Effector memory CD4-positive, alpha-beta T cell (primary cell): ENCODE measurements at places on chromosomes 16 and 17.

DNA sequence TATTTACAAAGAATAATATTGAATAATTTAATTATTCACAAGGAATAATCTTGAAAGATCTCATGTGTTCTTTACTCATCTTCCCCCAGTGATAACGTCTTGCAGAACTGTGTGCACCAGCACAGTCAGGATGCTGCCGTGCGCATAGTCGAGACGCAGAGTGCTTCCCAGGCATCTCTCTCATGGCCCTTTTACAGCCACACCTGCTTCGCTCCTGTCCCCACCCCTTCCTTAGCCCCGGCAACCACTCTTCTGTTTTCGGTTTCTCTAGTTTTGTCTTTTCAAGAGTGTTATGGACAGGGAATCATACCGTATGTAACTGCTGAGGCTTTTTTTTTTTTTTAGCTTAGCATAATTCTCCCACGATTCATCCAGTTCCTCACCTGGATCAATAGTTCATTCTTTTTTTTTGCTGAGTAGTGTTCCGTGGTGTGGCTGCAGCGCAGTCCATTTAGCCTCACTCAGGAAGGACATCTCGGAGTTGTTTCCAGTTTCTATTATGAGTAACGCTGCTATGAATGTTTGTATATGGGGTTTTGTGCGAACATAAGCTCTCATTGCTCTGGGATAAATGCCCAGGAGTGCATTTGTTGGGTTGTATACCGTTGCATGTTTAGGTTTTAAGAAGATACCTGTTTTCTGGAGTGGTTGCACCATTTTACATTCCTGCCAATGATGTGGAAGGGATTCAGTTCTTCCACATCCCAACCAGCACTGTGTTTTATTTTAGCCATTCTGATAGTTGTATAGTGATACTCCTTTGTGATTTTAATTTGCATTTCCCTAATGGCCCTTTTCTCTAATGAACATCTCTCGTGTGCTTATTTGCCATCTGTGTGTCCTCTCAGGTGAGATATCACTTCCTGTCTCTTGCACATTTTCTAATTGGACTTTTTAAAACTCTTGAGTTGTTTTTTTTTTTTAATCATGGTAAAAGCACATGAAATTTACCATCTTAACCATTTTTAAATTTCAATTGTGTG, 47.6 kb downstream of the SEC14L1 start:
- no peak for DNase-seq

DNA sequence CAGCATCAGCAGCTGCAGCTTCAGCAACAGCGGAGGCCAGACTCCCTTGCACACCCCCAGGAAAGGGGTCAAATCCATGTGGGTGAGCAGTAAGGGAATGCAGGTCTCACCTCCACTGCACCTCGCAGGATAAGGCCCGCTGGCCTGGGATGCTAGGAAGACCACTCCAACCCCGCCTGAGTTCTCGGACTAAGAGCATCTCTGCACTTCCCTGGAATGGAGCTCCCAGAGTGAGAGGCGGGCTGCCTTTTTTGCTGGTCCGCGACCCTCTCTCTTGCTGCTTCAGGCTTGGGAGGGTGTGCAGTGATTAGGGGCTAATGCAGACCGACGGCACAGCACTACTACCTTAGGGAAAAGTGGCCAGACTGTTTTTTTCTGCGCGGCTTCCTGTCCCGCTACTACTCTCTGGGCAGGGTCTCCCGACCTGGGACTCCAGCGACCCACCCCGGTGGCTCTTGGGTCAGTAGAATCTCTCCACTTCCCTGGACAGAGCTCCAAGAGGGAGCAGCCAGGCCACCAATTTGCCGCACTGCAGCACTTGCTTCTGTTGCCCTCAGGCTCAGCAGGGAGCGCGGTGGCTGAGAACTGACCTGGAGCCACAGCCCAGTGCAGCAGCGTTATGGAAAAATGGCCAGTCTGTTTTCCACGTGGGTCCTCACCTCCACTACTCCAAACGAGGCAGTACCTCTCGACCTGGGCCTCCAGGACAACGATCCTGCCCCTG, 480.4 kb downstream of the CDH8 start:
- DNase-seq = no peak

DNA sequence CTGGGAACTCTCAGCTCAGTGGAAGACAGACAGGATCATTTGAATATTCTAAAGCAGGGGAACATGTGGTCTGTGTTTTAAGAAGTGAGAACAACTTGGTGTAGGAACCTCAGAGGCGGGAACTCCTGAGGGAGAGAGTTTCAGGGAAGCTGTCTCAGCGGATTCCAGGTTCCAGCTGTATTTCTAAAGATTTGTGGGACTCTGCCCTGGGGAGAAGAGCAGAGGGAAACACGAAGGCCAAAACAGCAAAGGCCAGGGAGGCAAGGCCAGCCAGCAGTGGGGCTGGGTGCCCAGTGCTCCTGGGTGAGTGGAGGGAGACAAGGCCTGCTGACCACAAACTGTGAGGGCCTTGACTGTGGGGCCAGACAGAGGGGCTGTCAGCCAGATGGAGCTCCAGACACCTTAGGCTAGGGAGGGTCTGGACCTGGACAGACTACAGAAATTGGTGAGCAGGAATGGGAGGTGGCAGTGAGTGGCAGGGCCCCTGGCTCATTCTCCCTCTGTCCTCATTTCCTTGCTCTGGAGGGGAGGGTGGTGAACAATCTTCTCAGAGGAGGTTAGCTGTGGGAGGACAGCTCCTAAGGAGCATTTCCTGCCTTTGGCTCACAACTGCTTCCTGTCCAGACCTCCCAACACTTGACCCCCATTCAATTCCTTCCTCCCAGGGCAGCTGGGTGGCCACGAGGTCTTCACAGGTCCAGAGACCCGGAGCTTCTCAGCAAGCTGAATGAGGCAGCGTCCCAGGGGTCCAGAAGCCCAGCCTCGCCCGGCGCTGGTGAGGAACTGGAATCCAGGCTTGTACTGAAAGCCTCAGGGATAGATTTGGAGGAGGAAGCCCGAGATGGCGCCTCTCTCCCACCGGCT, 21.0 kb upstream of the FZD2 start:
- DNase-seq = no peak

GRCh38 chr17:72592242-72592966, 471.6 kb downstream of the SOX9 start:
- DNase-seq = peak; percentile 40

GRCh38 chr16:85611444-85612190, 1.5 kb upstream of the GSE1 start:
- peak; percentile 20 for DNase-seq

- DNase-seq = no peak
Measured at GRCh38 chr16:15858921-15859668, 2.3 kb upstream of the MYH11 start.

DNA sequence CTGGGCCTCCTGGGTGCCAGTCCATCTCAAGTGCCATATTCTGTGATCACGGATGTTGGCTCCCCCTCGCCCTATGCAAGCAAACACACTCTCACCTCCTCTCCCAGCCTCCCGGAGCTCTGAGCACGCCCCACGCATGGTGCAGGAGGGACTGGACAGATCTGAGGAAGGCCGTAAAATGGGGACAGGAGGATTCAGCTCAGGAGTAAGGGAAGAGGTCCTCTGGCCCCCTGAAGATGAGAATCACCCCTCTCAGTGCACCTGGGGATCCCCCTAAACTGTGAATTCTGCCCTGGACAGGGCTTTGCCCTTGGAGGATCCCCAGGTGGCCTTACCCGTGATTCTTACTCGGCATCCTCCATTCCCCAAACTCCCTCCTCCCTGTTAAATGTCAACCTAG, 15.6 kb downstream of the TMEM186 start:
- DNase-seq = no peak

DNA sequence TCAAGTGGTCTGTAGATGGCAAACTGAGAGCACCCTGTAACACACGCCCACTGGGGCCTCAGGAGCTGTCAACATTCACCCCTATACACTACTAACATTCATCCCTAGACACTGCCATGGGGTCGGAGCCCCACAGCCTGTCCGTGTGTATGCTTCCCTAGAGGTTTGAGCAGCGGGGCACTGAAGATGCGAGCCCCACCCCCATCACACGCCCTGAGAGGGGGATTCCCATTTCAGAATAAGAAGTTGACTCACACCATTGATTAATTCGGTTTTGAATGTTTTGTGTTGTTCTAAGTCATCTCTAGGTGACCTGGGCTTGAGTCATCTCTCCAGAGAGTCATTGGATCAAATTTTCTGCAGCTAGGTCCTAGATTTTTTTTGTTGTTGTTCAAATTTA, 37.3 kb upstream of the MMD start:
- DNase-seq = no peak

DNA sequence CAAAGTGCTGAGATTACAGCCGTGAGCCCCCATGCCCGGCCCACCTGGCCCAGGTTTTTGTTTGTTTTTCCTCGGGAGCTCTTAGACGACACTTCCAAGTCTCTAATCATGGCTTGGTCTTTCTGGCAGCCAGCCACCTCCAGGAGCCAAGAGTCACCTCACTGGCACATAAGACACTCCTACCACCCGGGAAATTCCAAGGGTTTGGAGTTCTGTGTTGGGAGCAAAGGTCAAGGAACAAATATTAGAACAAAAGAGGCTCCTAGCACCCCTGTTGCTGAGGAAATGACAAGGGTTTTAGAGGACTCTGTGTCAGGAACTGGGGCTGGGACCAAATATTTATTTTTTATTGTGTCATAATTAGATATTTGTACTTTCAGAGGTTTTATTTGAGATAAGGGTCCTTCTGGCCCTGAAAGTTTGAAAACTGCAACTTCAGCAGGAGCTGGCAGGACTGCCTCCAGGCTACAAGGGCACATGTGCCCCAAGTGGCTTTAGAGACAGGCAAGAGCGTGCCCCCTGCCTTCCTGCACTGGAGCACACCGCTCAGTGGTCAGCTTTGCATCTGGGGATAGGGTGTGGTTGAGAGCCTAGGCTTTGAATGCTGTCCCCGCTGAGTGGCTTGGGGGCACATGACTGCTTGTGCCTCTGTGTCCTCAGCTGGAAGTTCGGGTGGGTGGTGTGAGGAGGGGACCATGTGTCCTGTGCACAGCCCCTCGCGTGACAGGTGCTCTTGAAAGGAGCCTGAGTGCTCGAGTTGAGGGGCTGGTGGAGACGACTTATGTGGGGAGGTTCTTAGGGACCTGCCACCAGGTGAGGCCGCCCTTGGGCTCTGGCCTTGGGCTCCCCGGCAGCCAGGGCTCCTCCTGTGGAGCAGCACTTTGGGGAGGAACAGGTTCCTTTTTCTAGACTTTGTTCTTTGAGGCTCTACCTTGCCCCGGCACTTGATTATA, 29.7 kb downstream of the MGRN1 start:
- no peak for DNase-seq

- no peak for DNase-seq
Measured at GRCh38 chr16:83011939-83012338, 385.2 kb downstream of the CDH13 start.
